Activated naive CD8-positive, alpha-beta T cell treated with anti-CD3 and anti-CD28 coated beads, Interleukin-2, amount 50 U/mL, for 24 hours (primary cell): ENCODE measurements at places on chromosomes 3 and 15.

GRCh38 chr15:65920121-65920520 is 50.8 kb downstream of the RAB11A start:
- no peak for DNase-seq

DNA sequence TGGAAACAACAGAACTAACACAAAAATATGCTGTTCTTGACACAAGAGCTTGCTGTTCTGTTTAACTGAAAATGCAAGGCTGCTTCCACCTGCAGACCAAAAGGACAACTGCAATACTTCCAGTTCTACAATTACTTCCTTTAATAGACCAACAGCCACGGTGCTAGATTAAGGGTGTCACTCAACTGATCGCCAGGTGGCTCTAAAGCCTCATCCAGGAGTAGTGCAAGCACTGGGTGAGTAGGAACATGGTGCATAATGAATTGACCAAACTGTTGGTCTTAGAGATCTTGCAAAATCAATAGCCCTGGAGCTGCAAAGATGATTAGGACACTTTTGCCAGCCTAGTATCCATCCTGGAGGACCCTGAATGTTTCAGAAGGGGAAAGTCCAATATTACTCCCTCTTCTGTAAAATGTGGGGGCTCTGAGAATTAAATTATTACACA is 3.6 kb upstream of the CLDN16 start:
- no peak for DNase-seq

GRCh38 chr15:57321973-57322601 is 54.2 kb upstream of the CGNL1 start:
- no peak for DNase-seq

- no peak for DNase-seq
These were observed 284.2 kb upstream of the ATP11B start for GRCh38 chr3:182508919-182509711.

- DNase-seq: no peak
These were observed 139.3 kb upstream of the SOX2 start for GRCh38 chr3:181572432-181572831.

DNA sequence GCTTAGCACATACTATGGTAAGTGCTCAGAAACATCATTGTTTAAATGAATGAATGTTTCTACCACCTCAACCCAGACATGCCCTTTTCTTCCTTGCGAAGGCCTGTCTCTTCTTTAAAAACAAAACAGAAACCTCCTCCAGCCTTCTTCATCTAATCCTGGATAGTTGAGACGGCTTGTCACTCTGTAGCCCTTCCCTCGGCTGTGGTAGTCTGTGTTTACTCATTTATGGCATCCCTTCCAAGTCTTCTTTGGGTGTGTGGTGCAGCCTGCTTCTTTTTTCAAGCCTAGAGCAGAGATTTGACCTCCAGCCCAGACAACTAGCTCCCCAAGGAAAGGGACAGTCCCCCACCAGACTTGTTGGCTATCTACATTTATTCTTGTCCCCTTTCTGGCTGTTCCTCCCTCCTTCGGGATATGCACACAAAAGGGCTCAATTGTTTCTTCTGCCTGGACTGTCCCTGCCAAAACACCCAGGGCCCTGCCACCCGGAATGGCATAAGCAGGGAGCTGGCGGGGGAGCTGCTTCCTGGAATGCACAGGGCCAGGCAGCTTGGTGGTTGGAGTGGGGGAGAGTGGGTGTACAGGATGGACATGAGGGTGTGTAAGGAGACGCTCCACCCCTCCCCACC is 67.8 kb downstream of the ITGA11 start:
- DNase-seq: no peak

DNA sequence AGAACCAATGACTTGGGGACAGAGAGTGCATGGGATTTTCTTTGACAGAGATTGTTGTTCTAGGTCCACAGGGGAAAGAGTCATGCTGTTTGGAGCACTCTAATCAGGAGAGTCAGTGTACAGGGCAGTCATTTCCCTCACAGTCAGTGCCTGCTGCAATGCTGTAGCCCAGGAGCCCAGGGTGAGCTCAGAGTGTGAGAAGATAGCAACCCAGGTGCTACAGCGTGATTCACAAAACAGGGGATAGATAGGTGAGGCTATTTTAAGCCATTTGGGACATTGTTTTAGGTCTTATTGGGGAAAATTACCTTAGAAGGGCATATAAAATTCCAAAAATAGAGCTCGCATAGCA is 37.3 kb downstream of the LNP1 start:
- no peak for DNase-seq

- no peak for DNase-seq
These were observed 1099.3 kb downstream of the ROBO2 start for GRCh38 chr3:78139166-78139565.

DNA sequence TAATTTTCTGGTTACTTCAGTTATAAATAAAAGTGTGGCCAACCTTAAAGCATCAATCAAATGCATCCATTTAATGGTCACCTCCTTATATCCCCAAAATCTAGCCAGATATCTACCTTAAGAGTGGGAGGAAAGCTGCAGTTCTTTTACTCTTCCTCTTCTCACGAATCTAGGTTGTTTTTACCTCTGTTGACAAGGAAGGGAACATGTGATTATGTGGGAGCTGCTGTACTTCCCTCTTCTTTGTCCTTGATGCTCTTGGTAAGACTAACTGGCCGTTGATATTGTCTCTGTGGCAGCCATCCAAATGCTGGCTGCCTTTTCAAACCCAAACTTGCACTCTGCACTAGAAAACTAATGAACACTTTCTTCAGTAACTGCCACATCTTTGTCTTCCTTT is 275.3 kb upstream of the CADM2 start:
- no peak for DNase-seq

- DNase-seq: no peak
These were observed 126.3 kb upstream of the TMEM108 start for GRCh38 chr3:132911741-132912415.

DNA sequence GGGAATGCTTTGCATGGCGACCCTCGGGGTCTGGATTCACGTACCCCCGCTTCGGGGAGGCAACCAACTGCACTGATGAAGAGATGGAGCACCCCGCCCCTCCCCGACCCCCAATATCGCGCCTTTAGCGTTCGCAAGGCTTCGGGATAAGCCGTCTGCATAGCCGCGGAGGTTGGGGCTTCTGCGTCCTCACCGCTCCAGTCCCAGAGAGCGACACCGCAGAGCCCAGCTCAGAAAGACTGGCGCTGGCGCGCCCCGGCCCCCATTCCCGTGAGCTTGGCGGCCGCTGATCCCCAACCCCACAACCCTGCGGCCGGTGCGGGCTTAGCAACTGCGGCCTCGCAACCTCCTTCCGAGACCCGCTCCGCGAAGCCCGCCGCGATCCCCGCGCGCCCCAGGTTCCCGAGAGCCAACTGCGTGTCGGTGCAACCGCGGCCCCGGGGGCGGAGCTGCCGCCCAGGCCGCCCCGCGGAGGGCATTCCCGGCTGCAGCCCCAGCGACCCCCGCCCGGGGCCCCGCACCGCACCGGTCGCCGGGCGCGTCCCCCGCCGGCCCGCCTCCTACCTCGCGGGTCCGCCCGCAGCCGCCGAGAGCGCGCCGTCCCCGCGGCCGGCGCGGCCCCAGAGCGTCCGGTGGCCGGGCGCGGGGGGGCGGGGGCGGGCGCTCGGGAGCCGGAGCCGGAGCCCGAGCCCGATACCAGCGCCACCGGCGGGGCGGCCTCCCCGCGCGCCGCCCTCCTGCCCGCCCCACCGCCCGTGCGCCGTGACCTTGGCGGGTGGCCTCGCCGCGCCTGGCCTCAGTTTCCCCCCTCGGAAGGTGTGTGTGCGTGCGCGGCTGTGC is 79.5 kb downstream of the IQSEC1 start:
- DNase-seq: no peak

- no peak for DNase-seq
These were observed 27.2 kb upstream of the ADAMTS7 start for GRCh38 chr15:78838489-78838888.

GRCh38 chr15:34031987-34032760 is 6.8 kb downstream of the AVEN start:
- no peak for DNase-seq

DNA sequence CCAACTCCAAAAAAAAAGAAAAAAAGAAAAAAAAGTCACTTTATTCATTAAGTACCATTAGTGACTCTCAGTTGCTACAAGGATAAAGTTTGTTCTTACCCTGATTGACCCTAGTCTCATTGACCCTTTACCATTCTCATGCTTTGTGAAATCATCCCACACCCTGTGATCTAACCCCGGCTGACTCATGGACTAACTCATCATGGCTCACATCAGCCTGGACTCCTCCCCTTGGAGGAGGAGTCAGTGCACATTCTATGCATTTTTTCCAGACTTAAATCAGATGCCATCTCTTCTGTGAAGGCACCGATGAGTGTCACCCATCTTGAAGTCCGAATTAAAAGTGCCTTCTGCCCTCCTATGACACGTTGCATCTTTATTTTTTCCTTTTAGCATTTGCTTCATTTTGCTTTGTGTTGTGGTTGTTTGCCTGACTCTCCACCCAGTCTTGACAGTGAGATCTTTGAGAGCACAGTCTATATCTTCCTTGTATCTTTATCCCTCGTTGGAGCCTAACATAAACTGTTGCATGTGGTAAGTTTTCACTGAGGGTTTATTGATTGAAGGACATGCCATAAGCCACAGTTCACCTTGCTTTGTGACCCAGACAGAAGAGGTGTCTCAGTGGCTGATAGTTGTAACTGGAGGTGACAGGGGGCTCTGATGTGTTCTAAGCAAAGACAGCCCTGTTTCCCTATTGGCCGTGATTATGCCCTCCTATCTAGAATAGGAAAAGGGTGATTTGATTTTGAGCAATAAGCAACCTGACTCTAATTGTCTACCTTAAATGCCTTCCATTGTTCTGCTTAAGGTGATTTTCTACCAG is 72.1 kb downstream of the IL1RAP start:
- DNase-seq: peak; percentile 62

DNA sequence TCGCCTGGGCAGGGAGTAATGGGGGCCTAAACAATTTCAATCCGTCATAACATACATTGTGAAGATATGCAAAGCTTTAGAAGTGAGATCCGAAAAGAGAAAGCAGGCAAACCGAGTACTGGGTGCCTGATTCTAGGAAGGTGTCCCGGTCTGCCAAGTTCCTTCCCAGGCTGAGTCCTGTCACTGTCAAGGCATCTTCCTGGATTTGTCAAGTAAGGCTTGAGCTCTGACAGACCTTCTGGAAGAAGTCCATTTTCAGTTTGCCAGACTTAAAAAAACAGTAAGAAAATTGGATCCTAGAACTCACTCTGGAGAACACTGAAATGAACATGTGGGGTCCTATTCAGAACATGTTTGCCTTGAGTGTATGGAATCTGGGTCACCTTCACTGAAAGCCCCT is 253.9 kb downstream of the RORA start:
- no peak for DNase-seq
